ENCODE measurements at places on chromosomes 1 and 21.

- no peak for DNase-seq
These were observed 22.4 kb downstream of the PTAFR start for GRCh38 chr1:28154078-28154594.

GRCh38 chr1:9794081-9794480 is 29.7 kb downstream of the CLSTN1 start:
- DNase-seq = no peak

DNA sequence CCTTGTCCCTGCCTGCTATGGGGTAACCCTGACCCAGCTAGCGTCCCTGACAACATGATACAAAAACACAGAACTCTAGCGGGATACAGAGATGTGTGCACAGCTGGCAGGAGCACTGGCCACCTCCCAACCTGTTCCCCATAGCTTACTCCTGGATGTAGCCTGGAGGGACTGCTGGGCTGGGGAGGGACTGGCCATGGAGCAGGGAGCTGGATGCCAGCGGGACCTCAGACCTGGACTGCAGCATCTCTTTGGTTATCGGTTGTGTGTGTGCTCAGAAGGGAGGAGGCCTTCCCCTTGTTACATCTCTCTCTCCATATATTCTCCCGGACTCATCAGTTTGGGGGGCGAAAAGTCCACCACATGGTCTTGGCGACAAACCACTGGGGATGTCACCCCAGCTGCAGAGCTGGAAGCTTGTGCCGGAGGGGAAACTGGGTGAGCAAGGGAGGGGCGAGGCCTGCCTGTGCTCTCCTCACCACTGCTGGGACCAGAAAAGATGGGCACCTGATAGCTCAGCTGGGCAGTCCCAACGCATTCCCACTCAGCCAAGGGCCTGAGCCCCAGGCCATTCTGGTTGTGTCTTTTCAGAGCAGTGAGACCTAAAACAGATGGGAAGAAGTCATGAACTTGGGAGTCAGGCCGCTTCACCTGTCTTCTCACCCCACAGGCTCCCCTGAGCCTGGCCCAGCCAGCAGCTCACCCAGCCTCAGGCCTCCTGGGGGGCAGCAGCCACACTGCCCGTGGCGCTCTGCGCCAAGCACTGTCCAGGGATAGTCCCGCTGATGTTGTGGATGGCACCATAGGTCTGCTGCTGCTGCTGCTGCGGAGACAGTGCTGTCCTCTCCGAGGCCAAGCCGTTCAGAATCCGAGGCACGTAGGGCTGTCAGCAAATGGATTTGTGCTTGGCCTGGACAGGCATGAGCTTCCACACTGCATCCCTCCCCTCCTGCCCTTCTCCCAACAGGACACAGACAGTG is 35.6 kb downstream of the TMEM63A start:
- DNase-seq = no peak

- no peak for DNase-seq
These were observed 70.8 kb downstream of the PLA2G4A start for GRCh38 chr1:186899577-186899976.

DNA sequence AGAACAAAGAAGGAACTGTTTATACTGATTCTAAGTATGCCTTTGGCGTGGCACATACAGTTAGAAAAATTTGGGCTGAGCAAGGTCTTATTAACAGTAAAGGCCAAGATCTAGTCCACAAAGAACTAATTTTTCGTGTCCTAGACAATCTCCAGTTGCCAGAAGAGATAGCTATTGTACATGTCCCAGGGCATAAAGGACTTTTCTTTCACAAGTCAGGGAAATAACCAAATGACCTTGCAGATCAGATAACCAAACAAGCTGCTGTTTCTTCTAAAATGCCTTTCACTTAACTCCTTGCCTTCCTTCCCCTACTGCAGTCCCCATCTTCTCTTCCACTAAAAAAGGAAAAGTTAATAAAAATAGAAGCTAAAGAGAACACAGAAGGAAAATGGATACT is 4.0 kb downstream of the TEX50 start:
- DNase-seq = no peak

GRCh38 chr1:245416781-245417180 is 262.0 kb downstream of the KIF26B start:
- no peak for DNase-seq

DNA sequence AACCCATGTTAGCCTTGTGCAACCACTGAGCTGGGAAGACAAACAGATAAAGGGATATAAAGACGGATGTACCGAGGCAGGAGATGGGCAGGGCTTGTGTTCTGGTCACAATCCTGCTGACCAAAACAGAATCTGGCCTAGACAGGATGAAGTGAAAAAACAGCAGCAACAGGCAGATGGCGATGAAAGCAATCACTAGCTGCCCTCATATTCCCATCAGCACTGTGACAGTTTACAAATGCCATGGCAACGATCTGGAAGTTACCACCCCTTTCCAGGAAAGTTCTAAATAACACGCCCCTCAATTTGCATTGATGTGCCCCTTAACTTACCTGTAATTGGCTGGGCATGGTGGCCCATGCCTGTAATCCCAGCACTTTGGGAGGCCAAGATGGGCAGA is 40.6 kb upstream of the CD46 start:
- DNase-seq = no peak

DNA sequence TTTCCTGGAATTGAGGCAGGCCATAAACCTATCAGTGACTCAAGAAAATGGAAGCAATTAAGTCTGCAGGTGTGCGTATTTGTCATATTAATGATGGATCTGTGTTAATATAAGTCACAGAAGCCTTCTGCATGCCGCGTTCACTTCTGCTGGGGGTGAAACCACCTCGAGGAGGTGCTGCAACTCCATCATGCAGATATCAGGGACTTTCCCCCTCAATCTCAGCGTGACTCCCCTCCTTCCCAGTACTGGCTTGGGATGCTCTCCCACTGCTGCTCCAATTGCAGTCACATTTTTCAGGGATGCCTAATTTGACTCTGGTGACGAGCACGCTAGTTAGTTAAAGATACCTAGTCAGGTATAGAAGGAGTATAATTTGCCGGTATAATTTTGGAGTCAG is 87.5 kb downstream of the ASTN1 start:
- DNase-seq = no peak

DNA sequence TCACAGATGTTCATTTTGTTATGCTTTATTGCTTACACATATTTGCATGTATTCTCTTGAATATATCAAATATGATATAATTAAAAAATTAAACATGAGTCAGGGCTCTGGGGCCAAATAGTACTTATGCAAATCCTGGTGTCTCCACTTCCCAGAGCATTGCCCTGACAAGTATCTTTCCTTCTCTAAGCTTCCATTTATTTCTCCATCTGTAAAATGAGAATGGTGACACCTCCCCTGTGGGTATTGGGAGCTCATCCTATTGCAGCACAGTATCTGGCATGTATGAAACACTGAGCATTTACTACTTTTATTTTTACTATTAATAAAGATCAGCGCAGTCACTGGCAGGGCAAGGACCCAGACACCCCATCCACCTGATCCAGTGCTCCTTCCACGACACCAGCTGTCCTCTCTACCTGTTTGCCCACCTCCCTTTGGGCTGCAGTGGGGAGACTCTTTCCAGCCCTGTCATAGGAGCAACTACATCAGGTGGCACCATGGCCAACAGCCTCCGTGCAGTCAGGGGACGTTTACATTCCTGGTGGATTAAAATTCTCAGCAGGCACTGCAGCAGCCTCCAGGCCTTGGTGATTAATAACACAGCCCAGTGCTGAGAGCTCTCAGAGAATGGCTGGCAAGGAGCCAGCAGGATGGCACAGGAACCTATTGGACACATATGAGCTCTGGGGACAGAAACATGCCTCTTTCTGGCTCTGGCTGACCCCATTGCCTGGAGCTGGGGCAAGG is 113.0 kb downstream of the DMRTB1 start:
- no peak for DNase-seq

- DNase-seq = no peak
These were observed 37.3 kb downstream of the MFSD2A start for GRCh38 chr1:39992234-39992633.

- no peak for DNase-seq
These were observed 32.2 kb downstream of the PSEN2 start for GRCh38 chr1:226902601-226903000.

DNA sequence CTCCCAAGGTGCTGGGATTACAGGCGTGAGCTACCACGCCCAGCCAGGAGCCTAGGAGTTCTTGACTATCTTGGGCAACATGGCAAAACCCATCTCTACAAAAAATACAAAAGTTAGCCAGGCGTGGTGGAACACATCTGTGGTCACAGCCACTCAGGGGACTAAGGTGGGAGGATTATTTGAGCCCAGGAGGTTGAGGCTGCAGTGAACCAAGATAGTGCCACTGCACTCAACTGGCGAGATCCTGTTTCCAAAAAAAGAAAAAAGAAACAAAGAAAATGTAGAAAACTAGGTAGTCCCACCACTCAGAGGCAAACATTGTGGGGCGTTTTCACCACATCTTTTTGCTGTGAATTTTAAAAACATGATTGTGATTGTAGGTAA is 141.3 kb downstream of the ZZZ3 start:
- DNase-seq = no peak

- DNase-seq = no peak
These were observed 7.2 kb downstream of the KISS1 start for GRCh38 chr1:204188959-204189639.

GRCh38 chr1:18484721-18485120 is 4.0 kb downstream of the KLHDC7A start:
- no peak for DNase-seq

All from GDM1 (cell line).